Left renal pelvis (tissue), 4 donors: ENCODE measurements at places on chromosomes 5 and 9.

- DNase-seq: no peak
Observed at GRCh38 chr9:121819428-121820231, 168.2 kb downstream of the DAB2IP start.

GRCh38 chr5:142399891-142400290 is 75.1 kb upstream of the SPRY4 start:
- no peak for DNase-seq

- DNase-seq: no peak
Observed at GRCh38 chr5:109900911-109901627, 211.3 kb downstream of the MAN2A1 start.

- no peak for DNase-seq
Observed at GRCh38 chr9:83622433-83622938, 457 bp upstream of the IDNK start.

DNA sequence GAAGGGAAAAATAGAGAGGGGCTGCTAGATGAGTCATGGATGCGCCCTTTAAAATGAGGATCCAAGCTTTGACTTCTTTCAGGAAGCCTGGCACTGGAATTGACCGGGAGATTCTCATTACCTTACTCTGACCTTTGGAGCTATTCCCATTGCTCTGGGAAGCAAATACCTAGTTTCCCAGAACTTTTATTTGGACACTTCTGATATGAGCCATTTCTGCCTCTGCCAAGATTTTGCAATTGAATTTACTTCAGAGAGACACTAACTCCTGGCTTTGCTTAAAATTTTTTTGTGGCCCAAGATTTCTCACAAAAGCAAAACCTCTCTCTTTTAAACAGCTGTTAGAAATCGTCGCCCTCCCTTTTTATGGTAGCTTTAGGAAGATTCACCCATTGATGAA is 15.7 kb upstream of the AGXT2 start:
- no peak for DNase-seq

- no peak for DNase-seq
Observed at GRCh38 chr5:160850421-160850820, 1.6 kb downstream of the ATP10B start.

DNA sequence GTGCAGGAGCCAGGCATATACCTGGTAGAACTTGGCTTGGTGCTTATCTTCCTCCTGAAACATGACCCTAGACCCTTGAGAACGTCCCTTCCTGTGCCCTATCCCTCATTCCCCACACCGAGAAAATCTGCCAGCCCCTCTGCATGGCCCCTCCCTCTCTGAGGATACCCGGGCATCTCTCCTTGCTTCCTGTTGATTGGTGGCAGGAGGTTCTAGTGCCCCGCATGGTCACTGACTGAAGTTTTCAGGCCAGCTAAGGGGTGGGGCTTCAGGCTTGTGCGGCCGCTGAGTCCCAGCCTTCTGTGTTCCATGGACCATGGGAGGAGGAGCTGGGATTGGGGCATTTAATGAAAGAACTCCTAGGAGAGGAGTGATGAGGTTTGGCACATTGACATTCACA is 22.8 kb downstream of the IGIP start:
- DNase-seq: no peak

- DNase-seq: no peak
Observed at GRCh38 chr5:179974946-179975712, 67.4 kb upstream of the TBC1D9B start.

DNA sequence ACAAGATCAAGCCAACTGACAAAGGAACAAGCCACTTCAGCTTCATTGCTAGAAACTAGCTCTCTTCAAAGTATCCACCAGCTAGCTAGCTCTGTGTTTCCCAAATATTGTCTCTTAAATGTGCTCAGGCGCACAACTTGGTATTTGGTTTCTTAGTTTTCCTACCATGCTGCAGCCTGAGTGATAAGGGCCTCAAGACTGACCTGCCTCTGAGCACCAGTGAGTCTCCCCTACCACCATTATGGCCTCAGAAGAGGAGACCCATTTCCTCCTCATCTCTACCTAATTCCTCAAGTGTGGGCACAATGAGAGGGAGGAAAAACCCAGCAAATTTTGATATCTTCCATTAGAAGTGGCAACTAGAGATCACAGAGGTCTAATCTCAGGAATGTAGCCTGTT is 34.6 kb upstream of the KIF2A start:
- no peak for DNase-seq

DNA sequence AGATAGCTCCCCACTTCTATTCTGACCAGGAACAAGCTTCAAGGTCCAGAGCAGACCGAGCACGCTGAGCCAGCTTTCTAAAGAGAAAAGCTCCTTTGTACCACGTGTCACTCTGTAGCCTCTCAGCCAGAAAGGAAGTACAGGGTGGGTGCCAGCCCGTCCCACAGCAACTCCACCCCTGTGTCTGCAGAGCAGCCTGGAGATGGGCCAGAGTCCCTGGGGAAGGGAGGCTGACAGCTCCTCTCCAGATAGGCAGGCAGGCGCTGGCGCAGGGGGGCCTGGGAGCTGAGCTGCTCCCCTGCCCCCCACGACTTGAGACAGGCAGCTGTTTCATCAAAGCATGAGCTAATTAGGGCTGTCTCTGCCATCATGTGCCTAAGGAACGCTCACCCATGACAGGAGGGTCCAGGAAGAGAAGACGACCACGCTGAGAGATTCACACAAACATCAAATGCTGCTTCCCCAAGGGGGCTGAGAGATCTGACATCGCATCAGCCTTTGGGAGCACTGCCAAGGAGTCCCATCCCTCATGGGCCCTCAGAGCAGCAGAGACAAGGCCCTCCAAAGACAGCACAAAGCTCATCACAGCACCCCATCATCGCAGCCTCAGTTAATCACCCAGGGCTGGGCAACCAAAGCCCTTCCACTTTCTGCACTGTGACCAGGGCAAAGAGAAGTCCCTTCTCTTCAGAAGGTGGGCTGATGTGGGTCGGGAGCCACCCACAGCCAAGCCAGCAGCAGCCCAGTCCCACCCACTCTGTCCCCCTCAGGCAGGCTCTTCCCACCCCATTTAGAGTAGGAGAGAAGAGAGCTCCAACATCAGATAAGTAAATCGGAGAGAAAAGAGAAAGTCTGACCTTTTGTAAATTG is 78.5 kb upstream of the LRRTM2 start:
- no peak for DNase-seq

DNA sequence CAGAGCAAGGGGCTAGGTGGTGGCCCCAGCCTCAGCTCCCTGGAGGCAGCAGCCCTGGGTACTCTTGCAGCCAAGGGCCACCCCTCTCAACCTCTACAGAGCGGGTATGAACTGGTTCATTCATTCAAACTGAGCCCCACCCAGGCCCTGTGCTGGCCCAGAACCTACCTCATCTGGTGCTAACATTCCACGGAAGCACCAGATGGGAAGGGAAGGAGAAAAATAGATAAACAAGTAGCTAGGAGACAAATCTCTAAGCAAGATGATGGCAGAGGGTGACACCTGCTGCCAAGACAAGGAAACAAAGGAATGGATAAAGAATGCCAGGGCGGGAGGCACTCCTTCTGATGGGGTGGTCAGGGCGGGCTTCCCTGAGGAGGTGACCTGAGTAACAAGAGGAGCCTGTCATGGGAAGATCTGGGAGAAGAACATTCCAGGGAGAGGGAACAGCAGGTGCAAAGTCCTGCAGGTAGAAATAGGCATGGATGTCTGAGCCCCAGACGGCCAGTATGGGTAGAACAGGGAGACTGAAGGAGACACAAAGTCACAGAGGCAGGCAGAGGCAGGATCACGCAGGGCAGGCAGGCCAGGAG is 6.1 kb downstream of the ST6GALNAC4 start:
- no peak for DNase-seq
